ENCODE measurements at places on chromosomes 3 and 15. TPM values are rescaled to one million over a fixed set of nuclear protein-coding genes. Genes with fewer than 3 reads are reported as not detected.

The PCBP4 gene
- polyA plus RNA-seq, result 11.7 TPM

The FETUB gene
- not detected for polyA plus RNA-seq

The ADGRG7 gene
- polyA plus RNA-seq, result not detected

The TEX55 gene
- polyA plus RNA-seq, result not detected

The DNAH12 gene
- polyA plus RNA-seq, result 0.22 TPM

The SLC22A13 gene
- 0.06 TPM for polyA plus RNA-seq

The LRRC2 gene
- polyA plus RNA-seq, result 6.9 TPM

The SMARCC1 gene
- polyA plus RNA-seq, result 21.3 TPM

The CCDC14 gene
- polyA plus RNA-seq, result 9.4 TPM

The LMCD1 gene
- 217 TPM for polyA plus RNA-seq

The GOLGA6L9 gene
- 0.71 TPM for polyA plus RNA-seq

The HGD gene
- polyA plus RNA-seq, result 44.6 TPM

The GOLGA6D gene
- polyA plus RNA-seq, result not detected

The SUSD5 gene
- polyA plus RNA-seq, result 0.54 TPM

The AMT gene
- polyA plus RNA-seq, result 4.7 TPM

The DPPA2 gene
- polyA plus RNA-seq, result not detected

The PCSK6 gene
- polyA plus RNA-seq, result 13.2 TPM

The ALPK3 gene
- polyA plus RNA-seq, result 9.1 TPM

The DNAJC13 gene
- 15.3 TPM for polyA plus RNA-seq

The ZNF621 gene
- 4.5 TPM for polyA plus RNA-seq

The CLDN16 gene
- polyA plus RNA-seq, result 0.28 TPM

The DISP2 gene
- 0.24 TPM for polyA plus RNA-seq

The DZIP1L gene
- 5.3 TPM for polyA plus RNA-seq

The GPR160 gene
- polyA plus RNA-seq, result 11.0 TPM

The GRIP2 gene
- polyA plus RNA-seq, result 0.14 TPM

The PLD1 gene
- 10.6 TPM for polyA plus RNA-seq

The CHRFAM7A gene
- 1.4 TPM for polyA plus RNA-seq

The SI gene
- 0.12 TPM for polyA plus RNA-seq

The EFHB gene
- 3.5 TPM for polyA plus RNA-seq

The TP63 gene
- polyA plus RNA-seq, result 0.03 TPM

The TNFAIP8L3 gene
- 3.5 TPM for polyA plus RNA-seq

The CMTM8 gene
- polyA plus RNA-seq, result 23.4 TPM

The EXD1 gene
- not detected for polyA plus RNA-seq

The GHRL gene
- polyA plus RNA-seq, result 0.45 TPM

Measured in adipose tissue (tissue), 3 donors.